OCI-M1 (cell line): ENCODE measurements at places on chromosomes 7 and 10.

DNA sequence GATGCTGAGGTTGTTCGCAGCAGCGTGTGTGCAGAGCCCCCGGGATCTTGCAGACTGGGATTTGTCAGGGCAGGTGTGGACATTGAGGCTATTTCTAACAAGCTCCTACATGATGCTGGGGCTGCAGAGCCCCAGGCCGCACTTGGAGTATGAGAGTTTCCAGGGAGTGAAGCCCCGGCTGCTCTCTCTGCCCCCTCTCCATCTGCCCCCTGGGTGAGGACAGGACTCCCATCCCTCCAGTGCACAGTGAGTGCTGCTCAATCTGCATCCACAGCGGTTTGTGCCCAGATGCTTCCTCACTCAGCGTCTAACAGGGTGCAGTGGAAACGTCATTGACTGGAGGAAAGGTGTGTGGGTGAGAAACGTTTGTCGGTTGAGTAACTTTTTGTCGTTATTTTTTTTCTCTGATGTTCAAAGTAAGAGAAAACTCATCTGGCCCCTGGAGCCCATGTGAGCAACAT, 25.3 kb downstream of the IL2RA start:
- no peak for DNase-seq

GRCh38 chr10:122258136-122259074, 12.7 kb upstream of the BTBD16 start:
- no peak for DNase-seq

DNA sequence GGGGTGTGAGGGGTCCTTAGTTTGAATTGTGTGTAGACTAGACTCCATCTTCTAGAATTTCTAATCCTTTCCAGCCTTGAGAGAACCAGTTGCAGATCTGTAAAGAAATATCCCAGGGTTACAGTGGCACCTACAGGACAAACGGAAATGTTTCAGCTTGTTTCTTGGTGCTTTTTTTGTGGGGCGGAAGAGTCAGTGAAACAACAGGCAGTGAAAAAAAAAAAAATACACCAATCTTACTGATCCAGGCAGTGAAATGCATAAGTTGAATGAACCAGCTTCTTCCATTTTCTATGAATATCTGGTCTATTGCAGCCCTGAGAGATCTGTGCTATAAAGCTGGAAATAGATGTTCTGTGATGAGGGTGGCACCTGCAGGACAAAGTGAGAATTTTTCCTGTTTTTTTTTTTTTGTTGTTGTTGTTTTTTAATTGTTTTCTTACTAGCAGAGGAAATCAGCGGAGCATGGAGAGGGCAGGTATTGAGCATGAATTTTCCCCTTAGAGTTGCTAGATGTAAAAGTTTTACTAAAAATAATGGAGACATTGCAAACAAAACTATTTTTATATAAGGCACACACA, 81.9 kb upstream of the DYNC1I1 start:
- peak; percentile 91 for DNase-seq

GRCh38 chr7:28993371-28993770, 35.2 kb upstream of the TRIL start:
- no peak for DNase-seq

DNA sequence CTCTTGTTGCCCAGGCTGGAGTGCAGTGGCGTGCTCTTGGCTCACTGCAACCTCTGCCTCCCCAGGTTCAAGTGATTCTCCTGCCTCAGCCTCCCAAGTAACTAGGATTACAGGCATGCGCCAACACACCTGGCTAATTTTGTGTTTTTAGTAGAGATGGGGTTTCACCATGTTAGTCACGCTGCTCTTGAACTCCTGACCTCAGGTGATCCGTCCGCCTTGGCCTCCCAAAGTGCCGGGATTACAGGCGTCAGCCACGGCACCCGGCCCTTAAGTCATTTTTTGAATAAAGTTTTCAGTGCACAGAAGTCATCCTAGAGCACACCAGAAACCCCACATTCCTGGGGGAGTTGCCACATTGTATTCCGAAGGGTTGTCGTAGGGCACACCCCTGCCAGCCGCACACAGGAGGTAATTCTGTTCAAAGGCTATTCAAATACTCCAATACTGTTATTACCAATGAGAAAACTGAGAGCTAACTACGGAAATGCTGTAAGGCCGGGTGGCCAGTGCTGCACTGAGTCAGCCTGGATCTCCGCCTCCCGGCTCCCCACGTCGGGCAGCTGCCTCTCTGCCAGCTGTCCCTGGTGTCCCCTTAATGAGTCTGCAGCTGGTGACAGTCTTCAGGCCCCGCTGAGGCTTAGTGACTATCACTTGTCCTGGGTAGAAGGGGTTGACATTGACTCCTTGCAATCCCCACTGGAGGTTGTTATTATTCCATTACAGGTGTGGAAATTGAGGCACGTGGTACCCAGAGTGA, 8.6 kb upstream of the RFC2 start:
- no peak for DNase-seq

DNA sequence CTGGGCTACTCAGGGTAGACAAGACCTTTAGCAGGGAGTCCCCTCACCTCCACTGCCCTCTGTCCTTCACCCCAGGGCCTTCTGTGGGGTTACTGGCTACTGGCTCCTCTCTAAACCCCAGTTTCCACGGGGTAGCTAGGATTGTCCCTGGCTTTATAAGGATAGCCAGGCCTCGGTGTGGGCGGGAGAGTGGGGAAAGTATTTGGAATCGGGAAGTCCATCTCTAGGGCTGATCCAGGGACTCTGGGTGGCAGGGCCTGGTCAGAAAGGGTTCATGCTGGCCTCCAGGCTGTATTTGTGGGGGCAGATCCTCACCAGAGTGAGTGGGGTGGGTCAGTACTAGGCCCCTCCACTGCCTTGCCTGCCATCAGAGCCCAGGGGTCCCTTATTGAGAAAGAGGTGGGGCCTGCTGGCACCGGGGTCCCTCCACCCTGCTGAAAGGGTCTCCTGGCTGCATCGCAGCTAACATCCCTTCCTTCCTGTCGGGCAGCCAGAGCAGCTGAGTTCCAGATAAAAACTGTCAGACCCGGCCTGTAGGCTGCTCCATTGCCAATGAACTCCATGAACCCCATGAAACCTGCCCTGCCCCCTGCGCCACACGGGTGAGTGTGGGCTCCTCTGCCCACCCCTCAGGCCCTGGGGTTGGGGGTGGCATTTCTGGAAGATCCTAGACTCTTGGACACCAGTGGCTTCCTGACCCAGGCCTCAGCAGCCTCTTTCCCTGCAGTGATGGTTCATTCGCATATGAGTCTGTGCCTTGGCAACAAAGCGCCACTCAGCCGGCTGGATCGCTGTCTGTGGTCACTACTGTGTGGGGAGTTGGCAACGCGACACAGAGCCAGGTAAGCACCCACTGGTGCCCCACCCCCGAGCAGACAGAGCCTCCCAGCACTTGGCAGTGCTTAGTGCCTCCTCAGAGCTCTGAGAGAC, 7.3 kb downstream of the ZMIZ2 start:
- DNase-seq, result no peak

GRCh38 chr7:21944616-21945453, 864 bp downstream of the CDCA7L start:
- DNase-seq, result peak; percentile 5

DNA sequence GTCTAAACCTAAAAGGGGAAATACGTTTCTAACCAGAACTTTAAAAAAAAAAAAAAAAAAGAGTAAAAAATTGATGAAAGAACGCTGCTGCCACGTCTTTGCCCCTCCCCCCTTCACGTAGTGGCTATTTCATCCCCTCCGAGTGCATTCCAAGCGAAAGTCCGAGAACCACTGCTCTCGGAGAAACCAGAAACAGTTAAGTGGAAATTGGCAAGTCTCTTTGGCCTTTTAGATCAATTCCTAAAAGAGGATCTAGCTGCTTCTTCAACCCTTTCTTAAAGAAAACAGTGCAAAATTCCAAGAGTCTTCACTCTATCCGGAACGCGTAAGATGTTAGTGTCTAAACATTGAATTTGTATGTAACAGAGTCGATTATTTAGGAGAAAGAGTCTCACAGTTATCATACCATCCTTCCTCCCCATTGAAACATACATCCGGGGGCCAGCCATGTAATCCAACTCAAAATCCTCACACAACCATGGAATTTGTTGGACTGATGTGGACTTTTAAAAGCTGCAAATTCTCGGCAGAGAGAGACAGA, 1.1 kb downstream of the P4HA1 start:
- peak; percentile 92 for DNase-seq

DNA sequence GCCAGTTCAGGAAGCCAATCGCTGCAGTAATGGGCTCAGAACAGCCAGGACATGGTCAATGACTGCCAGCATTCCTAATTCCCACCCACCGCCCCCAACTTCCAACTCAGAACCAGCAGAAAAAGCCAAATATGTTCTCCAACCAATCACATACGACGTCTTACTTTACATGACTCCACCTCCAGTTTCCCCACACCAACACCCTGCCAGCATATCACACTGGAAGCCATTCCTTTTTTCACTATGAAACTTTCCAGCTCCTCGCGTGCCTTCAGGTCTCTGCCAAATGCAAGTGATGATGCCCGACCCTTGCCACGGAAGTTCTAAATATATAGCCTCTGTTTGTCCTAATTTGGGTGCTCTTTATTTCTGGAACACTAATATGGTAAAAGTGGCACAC, 12.5 kb downstream of the NPS start:
- no peak for DNase-seq

GRCh38 chr10:3720228-3721019, 64.6 kb downstream of the KLF6 start:
- DNase-seq, result peak; percentile 49
